D721Med (cell line): ENCODE measurements at places on chromosomes 5 and 9.

- DNase-seq, result no peak
Observed at GRCh38 chr5:163730206-163730756, 224.9 kb downstream of the MAT2B start.

GRCh38 chr5:17178373-17178675, 39.1 kb upstream of the BASP1 start:
- no peak for DNase-seq

DNA sequence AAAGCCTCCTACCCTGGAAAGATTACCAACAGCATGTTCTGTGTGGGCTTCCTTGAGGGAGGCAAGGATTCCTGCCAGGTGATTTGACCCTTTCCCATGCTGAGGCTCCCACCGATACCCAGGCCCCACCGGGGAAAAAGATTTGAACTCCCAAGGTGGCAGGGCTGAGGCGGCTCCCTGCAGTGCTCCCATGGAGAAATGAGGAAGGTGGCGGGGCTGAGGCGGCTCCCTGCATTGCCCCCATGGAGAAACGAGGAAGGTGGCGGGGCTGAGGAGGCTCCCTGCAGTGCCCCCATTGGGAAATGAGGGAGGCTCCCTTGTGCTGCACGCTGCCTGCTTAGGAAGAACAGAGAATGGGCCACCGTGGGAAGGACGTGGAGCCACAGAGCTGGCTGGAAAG, 3.2 kb downstream of the PRSS3 start:
- no peak for DNase-seq

- no peak for DNase-seq
Observed at GRCh38 chr5:64746446-64746845, 22.0 kb downstream of the SREK1IP1 start.

DNA sequence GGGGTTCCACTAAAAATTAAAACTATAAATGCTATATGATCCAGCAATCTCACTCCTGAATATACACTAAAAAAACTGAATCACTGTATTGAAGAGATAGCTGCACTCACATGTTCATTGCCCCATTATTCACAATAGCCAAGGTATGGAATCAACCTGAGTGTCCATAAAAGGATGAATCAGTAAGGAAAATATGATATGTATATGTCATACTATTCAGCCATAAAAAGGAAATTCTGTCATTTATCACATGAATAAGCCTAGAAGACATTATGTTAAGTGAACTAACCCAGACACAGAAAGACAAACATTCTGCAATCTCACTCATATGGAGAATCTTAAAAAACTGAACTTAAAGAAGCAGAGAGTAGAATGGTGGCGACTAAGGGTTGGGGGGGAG, 1376.2 kb upstream of the CDH9 start:
- DNase-seq, result no peak

- no peak for DNase-seq
Observed at GRCh38 chr5:170254056-170254455, 21.3 kb downstream of the C5orf58 start.

- no peak for DNase-seq
Observed at GRCh38 chr9:131366761-131367401, 27.0 kb upstream of the PRRC2B start.

GRCh38 chr5:127396490-127397155, 106.0 kb downstream of the MEGF10 start:
- DNase-seq, result no peak

- no peak for DNase-seq
Observed at GRCh38 chr5:135883441-135883840, 12.2 kb downstream of the IL9 start.
